ENCODE measurements at places on chromosomes 5 and 9. TPM values are rescaled to one million over a fixed set of nuclear protein-coding genes. Genes with fewer than 3 reads are reported as not detected.

FAM221B gene
- total RNA-seq = not detected

ARHGEF39 gene
- 1.9 TPM for total RNA-seq

BBLN gene
- total RNA-seq = 103 TPM

PTCD2 gene
- total RNA-seq = 10.1 TPM

SH2D3C gene
- total RNA-seq = 10.7 TPM

HEMGN gene
- total RNA-seq = 6.4 TPM

PCDHA9 gene
- 4.6 TPM for total RNA-seq

EQTN gene
- total RNA-seq = 1.2 TPM

TAS2R1 gene
- total RNA-seq = not detected

PCDHB11 gene
- total RNA-seq = 9.5 TPM

FAM169A gene
- total RNA-seq = 92.8 TPM

SPATA31A5 gene
- total RNA-seq = not detected

FCN1 gene
- total RNA-seq = 4.9 TPM

EIF4E1B gene
- total RNA-seq = 0.55 TPM

SLC25A51 gene
- total RNA-seq = 47.3 TPM

ARHGEF37 gene
- 19.0 TPM for total RNA-seq

SLCO6A1 gene
- not detected for total RNA-seq

PCDHGA6 gene
- 13.2 TPM for total RNA-seq

ANKRD34B gene
- not detected for total RNA-seq

PCDHGA2 gene
- 15.8 TPM for total RNA-seq

AMBP gene
- not detected for total RNA-seq

PCDHB8 gene
- total RNA-seq = 3.4 TPM

EGR1 gene
- 20.6 TPM for total RNA-seq

TNC gene
- 44.4 TPM for total RNA-seq

NPR3 gene
- total RNA-seq = 23.7 TPM

TLE1 gene
- 54.0 TPM for total RNA-seq

COMMD10 gene
- 59.2 TPM for total RNA-seq

OBP2A gene
- not detected for total RNA-seq

BSPRY gene
- total RNA-seq = 7.5 TPM

MYMK gene
- total RNA-seq = 2.1 TPM

CDH9 gene
- 1.6 TPM for total RNA-seq

CYSRT1 gene
- 0.60 TPM for total RNA-seq

PLAC8L1 gene
- total RNA-seq = not detected

NIPSNAP3A gene
- 37.6 TPM for total RNA-seq

PCDH12 gene
- 8.6 TPM for total RNA-seq

INSL4 gene
- not detected for total RNA-seq

NFIB gene
- total RNA-seq = 115 TPM

PHPT1 gene
- 55.5 TPM for total RNA-seq

FRMD3 gene
- 32.1 TPM for total RNA-seq

PCDHGB6 gene
- 15.1 TPM for total RNA-seq

PCDHB12 gene
- total RNA-seq = 15.0 TPM

TLX3 gene
- not detected for total RNA-seq

PNPLA7 gene
- 3.0 TPM for total RNA-seq

PITX1 gene
- 31.1 TPM for total RNA-seq

Data from camera-type eye (tissue), 1 donor.